ENCODE measurements at places on chromosomes 13 and 19.

DNA sequence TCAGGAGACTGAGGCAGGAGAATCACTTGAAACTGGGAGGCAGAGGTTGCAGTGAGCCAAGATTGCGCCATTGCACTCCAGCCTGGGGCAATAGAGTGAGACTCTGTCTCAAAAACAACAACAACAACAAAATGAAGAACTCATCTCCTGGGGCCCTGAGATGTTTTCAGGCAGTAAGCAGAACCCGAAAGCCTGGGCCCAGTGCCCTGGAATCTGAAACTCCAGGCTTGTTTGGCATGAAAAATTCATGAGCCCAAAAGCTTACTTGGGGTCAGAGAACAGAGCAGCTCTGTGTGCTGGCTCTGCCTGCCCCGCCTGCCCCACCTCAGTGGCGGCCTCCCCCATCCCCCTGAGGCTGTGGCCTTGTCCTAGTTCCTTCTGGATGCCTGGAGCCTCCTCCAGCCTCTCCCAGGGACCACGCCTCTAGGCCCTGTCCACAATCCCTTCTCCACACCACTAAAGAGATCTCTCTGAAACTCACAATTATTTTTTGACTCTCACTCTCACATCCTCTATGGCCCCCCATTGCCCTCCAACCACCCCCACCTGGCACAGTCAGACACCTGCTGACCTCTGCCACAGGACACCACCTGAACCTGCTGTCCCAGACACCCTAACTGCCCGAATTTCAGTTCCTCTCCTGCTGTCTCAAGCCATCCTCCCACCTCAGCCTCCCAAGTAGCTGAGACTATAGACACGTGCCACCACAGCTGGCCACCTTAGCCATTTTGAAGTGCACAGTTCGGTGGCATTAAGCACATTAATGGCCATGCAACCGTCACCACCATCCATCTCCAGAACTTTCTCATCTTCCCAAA, 6.9 kb upstream of the AP1M2 start:
- DNase-seq = no peak

DNA sequence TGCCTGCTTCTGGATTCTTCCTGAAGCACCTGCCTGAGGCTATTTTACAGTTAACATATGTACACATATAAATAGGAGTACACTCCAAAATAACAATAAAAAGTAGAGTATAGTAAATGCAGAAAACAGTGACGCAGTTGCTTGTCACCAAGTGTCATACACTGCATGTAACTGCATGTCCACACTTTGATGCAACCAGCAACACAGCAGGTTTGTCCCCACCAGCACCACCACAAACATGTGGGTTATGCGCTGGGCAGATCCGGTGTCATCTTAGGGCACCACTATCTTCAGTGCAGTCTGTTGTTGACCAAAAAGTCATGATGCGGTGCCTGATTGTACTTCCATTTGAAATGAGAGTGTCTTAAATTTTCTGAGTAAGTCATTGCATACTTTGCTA, 51.3 kb downstream of the COL4A2 start:
- DNase-seq = no peak

DNA sequence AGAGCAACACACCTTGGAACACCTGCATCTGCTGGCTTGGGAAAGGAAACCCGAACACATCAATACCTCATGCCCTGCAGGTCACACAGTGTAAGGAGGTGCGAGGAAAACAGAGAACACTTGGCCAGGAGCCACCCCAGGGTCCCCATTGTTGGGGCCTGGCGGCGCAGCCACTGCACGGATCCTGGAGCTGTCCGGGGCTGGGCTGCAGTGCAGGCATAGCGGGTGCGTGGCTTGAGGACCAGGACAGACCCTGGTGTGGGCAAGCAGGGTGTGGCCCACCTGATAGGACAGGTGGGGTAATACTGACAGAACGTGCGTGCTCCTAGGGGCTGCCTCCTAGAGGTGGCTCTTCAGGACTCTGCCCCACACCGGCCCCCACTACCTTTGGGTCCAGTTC, 16.8 kb upstream of the TMEM160 start:
- DNase-seq = no peak

- no peak for DNase-seq
These were observed 66.7 kb downstream of the FOXO1 start for GRCh38 chr13:40599747-40600146.

DNA sequence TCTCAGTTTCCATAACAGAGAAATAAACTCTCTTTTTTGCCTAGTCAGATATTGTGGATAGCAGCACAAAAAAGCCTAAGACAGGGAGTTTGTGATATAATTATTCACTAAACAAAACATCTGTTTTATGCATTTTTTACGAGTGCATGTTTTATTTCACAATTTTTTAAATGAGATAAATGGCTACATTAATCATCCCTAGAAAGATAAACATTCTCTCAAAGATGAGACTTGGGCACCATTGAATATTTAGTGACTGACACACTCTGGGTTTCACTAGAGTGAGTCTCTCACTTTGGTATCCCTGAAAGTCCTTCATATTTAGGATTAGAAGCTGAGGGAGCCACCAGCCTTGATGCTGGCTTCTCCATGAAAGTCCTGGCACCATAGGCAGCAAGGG, 74.3 kb upstream of the LRCH1 start:
- DNase-seq = no peak

DNA sequence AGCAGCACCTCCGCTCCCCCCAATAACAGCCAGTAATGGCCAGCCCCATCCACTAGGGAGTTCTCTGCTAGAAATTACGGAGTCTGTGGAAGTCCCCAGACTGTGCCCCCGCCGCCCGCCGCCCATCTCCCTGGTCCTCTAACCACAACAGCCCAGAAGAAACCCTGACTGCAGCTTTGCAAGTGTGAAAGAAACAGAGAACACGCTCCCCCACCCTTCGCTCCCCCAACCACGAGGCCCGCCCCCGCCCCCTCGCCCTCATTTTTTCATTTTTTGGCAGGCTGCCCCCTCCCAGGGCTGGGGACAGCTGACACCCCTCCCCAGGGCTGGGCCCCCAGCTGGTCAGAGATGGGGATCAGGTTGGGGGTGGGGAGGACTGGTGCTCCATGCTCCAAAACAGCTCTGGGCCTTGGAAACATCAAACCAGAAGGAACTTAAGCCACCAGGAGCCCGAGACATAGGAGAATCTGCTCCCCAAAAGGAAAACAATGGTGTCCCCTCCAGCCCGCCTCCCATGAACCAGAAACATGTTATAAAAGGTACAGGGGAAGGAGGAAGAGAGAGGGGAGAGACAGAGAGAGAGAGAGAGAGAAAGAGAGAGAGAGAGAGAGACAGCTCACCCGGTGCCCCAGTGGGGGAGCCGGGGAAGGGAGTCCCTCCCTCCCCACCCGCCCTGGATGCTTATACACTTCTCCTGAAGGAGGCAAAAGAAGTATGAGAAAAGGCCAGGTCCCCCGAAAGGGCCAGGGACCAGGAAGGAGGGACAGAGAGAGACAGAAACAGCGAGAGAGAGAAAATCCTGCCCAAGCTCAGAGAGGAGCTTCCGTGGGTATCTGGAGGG, 29.8 kb upstream of the ASF1B start:
- DNase-seq = no peak

GRCh38 chr13:95155093-95155492, 146.2 kb downstream of the ABCC4 start:
- no peak for DNase-seq

DNA sequence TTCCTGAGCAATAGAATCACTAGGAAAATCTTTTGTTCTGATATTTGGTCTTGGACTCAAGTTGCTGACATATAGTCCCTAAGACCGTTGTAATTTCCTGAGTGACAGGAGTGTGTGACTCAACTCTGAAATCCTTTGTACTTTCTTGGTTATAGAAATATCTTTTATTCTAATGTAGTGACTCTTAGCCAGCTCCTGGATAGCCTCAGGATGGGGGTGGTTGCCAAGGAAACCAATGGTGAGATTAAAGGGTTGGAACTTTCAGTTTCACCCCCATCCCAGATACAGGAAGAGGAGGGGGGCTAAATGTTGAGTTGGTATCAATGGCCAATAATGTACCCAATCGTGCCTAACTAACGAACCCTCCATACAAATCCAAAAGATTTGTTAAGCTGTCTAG, 41.8 kb downstream of the MBD3L2B start:
- no peak for DNase-seq

DNA sequence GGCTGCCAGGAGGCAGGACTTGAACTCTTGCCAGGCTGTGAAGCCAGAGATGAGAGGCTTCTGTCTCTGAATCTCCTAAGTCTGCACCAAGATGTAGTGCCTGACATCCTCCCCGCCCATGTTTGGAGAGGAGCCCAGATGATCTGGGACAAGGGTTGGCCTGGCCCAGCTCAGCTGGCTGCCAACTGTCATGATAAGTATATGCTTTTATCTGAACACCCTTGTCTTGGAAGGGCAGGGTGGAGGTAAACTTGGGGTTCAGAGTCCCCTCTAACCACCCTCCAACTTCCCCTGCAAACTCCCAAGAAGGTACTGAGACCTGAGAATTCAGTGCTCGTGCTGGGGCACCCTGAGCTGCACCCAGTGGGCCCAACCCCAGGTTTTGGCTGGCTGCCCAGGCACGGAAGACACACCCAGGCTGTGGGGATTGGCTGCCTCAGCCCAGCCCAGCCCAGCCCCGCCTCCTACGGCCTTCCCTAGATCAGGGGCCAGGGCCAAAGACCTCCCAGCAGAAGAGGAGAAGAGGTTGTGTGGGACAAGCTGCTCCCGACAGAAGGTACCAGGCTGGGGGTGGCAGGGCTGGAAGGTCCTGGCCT, at the start of gene CYP4F12:
TSS of gene CYP4F12 (plus strand) at position 508 of the 596 bp plus-strand sequence. CDS start 443 bp downstream, outside the sequence.
- DNase-seq = peak; percentile 22

DNA sequence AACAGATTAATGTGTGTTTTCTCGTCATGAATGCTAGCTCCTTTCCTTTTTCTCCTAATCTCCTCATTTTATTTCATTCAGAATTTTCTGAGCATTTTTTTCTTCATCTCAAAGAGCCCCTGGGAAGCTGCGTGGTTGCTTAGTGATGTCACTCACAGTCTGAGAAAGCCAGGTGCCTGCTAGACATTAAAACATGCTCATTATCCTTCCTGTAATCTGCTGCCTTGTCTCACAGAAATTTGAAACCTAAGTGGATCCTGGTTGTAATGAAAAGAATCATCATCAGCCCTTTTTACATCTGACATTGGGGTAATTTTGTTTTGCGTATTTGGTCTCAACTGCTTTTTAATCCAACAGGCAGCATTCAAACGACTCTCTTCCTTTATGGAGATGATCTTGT, 108.2 kb upstream of the RNF113B start:
- no peak for DNase-seq

GRCh38 chr13:96223231-96223630, 133.3 kb downstream of the HS6ST3 start:
- DNase-seq = no peak

DNA sequence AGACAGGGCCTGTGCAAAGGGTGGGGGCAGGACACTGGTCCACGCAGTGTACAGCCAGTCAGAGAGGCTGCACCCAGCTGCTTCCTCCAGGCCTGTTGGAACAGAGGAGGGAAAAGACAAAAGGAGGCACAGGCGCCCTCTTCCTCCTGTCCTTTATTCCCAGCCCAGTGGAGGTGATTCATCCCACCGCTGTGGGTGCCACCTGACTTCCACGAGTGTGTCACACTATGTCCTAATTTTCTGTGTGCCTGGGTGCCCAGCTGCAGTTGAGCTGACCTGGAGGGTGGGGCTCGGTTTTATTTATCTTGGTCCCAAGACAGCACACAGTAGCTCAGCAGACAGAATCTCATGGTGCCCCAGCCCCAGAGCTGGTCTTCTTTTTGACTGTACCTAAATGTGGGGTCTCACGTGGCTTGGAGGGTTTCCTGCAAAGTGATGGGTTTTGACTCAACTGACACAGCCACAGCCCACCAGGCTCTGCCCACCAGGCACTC, 9.0 kb downstream of the EPS15L1 start:
- DNase-seq = no peak

GRCh38 chr19:10007371-10008183, 2.7 kb downstream of the COL5A3 start:
- DNase-seq = no peak

DNA sequence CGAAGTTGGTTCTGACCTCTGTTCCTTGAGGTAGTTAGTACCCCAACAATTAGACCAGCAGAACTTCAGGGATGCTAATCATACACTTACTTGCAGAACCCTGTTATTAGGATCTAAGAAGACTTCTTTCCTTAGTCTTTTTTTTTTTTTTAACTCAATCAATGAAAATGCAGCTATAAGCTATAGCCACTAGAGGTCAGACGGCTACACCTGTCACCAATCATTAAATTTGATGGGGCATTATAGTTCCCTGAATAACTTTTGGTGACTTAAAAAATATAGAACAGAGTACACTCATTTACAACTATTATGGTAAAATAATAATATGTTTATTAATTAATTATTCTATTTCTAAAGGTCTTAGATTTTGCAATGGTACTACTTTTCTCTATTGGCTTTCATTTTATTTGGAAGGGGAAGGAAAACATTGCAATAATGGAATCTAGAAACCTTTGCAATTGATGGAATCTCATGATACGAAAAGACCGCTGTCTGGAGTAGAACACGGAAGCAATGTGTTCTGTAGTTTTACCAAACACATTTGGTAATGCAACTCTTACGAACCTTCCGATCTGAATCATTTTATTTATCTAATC, 483.2 kb downstream of the DIAPH3 start:
- no peak for DNase-seq

DNA sequence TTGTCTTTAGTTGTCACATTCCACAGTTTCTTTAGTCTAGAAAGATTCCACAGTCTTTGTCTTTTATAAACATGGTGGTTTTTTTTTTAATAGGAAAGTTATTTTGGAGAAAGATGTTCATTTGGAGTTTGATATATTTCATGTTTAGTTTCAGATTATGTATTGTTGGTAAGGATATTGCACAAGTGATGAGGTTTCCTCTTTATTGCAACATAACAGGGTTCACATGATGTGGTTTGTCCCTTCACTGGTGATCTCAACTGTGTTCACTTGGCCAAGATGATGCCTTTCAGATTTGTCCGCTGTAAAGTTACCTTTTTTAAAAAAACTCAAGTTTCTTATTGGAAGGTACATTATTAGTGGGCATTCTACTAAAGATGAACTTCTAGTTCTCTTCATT, 3.2 kb downstream of the ZNF230 start:
- DNase-seq = no peak

- DNase-seq = no peak
These were observed 115.4 kb upstream of the USP29 start for GRCh38 chr19:57004418-57004817.

Measured in activated naive CD4-positive, alpha-beta T cell treated with Interleukin-2 at 50 U/mL for 16 hours (primary cell).